Bronchial smooth muscle cell (primary cell): ENCODE measurements at places on chromosomes 16 and 17. TPM values are rescaled to one million over a fixed set of nuclear protein-coding genes. Genes with fewer than 3 reads are reported as not detected.

The CD300H gene
- not detected in 2 replicates for total RNA-seq

The SOST gene
- total RNA-seq: 0.09 TPM in 1 of 2 replicates, not detected in the other

The TPPP3 gene
- 2.0 and 8.4 TPM in 2 replicates for total RNA-seq

The CCL7 gene
- not detected in 2 replicates for total RNA-seq

The UTS2R gene
- not detected in 2 replicates for total RNA-seq

The FBXL20 gene
- 9.6 and 11.9 TPM in 2 replicates for total RNA-seq

The SMIM22 gene
- not detected in 2 replicates for total RNA-seq

The DHRS7C gene
- not detected in 2 replicates for total RNA-seq

The KRT12 gene
- not detected in 2 replicates for total RNA-seq

The SSH2 gene
- 10.9 and 18.6 TPM in 2 replicates for total RNA-seq

The CSNK2A2 gene
- total RNA-seq: 22.5 and 24.6 TPM in 2 replicates

The KRT25 gene
- total RNA-seq: not detected in 2 replicates

The NTN3 gene
- 1.2 and 1.4 TPM in 2 replicates for total RNA-seq

The MEIOB gene
- not detected in 2 replicates for total RNA-seq

The TEKT3 gene
- 0.09 TPM in 1 of 2 replicates, not detected in the other for total RNA-seq

The TSPAN10 gene
- total RNA-seq: 0.86 and 3.3 TPM in 2 replicates

The RPL38 gene
- total RNA-seq: 3,252 and 6,020 TPM in 2 replicates
